ENCODE measurements at places on chromosomes 4 and X.
A peak's percentile ranks its signal among the peaks of the same experiment; 100 is the strongest.

- DNase-seq: no peak
These were observed 27.6 kb upstream of the BCORL1 start for GRCh38 chrX:129954804-129955203.

GRCh38 chrX:41781500-41781899, 57.5 kb downstream of the GPR82 start:
- DNase-seq: peak; percentile 16

GRCh38 chr4:173360587-173361221, 10.1 kb upstream of the SAP30 start:
- peak; percentile 10 for DNase-seq

DNA sequence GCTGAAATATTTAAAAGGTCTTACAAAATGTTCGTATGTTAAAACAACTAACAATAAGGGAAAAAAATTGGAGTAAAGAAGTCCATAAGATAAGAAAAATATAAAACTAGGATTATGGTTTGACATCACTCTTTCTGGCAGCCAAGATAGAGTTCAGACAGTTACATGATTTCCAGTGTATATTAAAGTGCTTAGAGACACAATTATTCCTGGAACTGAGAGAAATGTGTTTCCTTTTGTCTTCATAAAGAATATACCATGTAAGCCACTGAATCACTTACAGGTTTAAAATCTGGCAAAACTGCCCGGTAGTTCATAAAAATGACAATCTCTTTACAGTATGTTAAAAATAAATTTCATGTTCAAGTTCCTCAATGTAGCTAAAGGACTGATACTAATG, 538.7 kb upstream of the ATOH1 start:
- DNase-seq: no peak

- no peak for DNase-seq
These were observed 141.6 kb downstream of the KCNIP4 start for GRCh38 chr4:21806991-21807390.

DNA sequence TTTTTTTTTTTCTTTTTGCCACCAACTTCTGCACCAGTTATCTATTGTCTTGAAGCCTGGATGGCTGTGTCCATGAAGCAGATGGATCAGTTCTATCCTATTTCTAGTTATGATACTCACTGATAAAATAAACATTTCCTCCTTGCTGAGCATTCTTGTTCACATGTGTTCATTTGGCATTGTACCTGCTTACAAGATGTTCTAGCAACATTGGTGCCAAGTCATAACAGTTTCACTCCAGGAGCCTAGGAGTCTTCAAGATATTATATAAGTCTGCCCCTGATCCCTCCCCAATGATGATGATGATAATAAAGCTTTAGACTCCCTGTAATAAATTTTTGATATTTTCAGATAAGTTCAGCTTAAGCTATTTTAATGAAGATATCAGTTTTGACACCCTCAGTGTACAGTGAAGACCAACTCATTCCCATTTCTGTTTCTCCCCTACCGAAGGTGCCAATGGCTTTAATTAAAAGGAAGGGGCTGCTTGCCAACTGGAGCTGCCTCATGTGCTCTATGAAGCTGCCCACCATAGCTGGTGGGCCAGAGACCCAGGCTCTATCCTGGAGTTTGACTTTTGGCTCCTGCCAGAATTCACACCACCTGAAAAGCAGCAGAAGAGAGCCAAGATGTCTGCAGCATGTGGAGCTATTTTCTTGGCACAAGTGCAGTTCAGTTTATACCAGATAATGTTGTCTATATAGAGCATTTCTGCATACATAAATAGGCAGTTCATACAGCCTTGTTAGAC, 265.4 kb upstream of the TET2 start:
- no peak for DNase-seq

All from fibroblast of skin of right biceps (primary cell).